Fibroblast of skin of right biceps (primary cell): ENCODE measurements at places on chromosomes 2 and 18.

DNA sequence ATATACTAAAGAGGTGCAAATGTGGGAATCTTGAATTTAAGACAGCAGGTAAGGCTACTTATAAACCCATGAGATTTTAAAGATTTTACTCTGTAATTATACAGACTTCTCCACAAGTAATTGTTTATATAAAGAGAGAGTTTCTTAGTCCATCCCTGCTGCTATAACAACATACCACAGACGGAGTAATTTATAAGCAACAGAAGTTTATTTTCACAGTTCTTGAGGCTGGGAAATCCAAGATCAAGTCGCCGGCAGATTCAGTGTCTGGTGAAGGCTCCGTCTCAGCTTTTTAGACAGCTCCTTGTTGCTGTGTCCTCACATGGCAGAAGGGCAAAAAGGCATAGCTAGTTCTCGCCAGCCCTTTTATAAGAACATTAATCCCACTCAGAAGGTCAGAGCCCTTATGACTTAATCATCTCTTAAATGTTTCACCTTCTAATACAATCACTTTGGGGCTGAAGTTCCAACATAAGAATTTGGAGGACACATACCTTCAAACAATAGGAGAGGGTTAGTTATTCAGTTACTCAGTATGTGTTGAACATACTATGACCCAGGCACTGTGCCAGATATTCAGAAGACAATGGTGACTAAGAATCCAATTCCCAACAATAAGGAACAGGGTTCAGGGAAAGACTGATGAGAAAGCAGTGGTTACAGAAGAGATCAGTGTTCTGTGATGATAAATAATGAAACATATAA is 466.0 kb downstream of the RIT2 start:
- peak; percentile 3 for DNase-seq

DNA sequence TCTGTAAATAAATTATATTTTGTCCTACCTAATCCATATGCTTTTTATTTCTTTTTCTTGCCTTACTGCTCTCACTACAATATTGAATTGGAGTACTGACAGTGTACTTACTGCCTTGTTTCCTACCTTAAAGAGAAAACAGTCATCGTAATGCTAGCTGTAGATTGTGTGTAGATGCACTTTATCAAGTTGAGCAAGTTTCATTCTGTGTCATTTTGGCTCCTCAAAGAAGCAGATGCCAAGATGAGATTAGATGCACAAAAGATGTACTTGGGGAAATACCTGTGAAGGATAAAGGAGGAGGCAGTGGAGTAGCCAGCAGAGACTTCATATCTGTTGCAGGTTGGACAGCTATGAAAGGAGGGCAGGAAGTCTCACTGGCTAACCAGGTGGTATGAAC is 145.5 kb downstream of the FTCDNL1 start:
- no peak for DNase-seq

DNA sequence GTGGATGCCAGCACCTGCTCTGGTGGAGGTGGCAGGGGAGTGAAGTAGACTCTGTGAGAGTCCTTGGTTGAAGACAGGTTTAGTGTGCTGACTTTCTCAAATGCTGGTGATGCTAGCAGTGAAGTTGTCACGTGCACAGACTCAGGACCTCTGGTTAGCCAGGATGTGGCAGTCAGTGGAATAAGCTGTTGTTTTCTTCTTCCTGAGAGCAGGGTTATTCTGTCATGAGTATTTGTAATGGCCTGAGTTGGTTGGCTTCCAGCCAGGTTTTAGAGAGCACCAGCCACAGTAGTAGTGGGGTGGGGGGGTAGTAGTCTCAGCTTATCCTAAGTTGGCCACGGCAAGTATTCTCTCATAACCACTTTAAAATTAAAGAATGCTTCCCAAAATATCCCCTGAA is 238.5 kb upstream of the FBXO11 start:
- DNase-seq = peak; percentile 24

GRCh38 chr18:44957025-44957424 is 276.3 kb downstream of the SETBP1 start:
- DNase-seq = no peak

- no peak for DNase-seq
Observed at GRCh38 chr2:21891191-21891590, 767.4 kb downstream of the TDRD15 start.

- no peak for DNase-seq
Observed at GRCh38 chr2:18349421-18349820, 211.0 kb downstream of the RDH14 start.

GRCh38 chr2:62789518-62789917 is 84.0 kb downstream of the EHBP1 start:
- no peak for DNase-seq

DNA sequence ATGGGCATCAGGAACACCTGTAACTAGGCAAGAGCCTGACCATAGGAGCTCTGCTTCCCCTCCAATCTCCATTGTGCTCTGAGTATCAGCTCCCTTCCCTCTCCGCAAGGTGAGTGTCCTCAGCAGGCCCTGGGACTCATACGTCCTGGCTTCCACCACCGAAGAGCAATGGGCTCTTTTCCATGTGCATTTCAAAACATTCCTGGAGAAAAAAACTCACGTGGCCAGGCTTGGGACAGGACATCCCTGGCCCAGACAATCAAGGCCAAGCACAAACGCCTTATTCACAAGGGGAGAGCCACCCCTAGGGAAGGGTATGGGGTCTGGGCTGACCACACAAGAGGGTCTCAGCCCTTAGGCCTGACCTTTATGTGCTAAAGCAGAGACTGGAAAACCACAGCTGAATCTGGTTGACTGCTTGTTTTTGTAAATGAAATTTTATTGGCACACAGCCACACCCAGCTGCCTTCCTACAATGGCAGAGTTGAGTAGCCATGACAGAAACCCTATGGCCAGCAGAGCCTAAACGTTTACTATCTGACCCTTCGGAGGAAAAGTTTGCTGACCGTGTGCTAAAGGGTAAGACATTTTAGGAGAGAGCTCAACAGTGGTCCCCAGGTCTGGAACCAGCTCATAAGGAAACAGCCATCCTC is 175.7 kb upstream of the ARL4C start:
- no peak for DNase-seq

- no peak for DNase-seq
Observed at GRCh38 chr2:1101011-1101782, 150.5 kb downstream of the SNTG2 start.

DNA sequence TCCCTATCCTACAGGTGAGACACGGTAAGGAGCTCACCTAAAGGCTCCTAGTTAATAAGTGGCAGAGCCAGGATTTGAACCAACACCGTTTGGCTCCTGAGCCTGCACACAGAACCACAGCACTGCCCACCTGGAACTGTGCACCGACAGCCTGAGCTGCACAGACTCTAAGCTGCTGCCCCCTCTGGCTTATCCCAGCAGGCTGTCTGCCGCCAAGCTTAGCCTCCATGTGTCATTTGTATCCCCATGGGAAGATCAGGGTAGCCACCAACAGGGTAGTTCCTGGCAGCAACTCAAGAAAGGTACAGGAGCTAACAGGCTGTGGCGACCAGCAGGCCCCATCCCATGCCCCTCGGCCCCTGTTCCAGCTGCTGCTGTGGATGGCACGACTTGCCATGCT is 135.7 kb downstream of the LRRC30 start:
- DNase-seq = no peak

GRCh38 chr2:229348128-229348527 is 77.0 kb upstream of the PID1 start:
- DNase-seq = peak; percentile 44

GRCh38 chr18:62175521-62175920 is 11.3 kb downstream of the PIGN start:
- no peak for DNase-seq

- peak; percentile 69 for DNase-seq
Observed at GRCh38 chr2:234500394-234501006, 3.6 kb upstream of the ARL4C start.

DNA sequence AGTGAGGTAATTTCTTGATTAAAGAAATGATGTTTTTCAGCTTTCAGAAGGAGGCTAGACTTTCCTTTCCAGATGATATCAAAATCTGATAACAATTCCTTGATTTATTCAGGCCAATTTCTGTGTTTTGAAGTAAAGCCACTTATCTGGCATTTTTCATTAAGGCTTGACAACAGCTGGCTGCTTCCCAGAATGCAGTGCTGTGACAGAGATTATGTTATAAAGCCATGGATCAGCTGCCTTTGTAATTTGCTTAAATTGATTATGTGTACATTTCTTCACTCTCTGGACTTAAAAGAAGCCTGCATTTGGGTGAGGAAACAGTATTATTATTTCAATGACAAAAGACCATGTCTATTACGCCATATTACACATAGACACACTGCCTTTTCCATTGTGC is 136.0 kb downstream of the PLCL1 start:
- no peak for DNase-seq

DNA sequence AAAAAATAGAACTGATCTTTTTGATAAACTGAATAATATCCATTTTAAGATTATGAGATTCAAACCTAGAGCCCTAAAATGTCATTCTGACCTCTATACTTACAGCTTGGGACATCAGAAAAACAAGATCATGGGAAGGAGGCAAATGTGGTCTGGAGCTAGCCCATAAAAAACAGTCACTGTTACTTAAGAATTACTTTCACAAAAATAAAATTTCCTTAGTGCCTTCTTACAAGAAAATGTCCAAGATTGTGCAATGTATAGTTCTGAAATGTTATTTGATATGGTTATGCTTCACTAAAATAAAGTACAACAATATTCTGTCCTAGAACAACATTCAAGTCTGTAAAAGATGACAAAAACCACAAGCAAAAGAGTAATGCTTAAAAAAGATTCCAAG is 247.6 kb downstream of the DYM start:
- peak; percentile 51 for DNase-seq
